ENCODE measurements at places on chromosomes 7 and 10.
A peak's percentile ranks its signal among the peaks of the same experiment; 100 is the strongest.

DNA sequence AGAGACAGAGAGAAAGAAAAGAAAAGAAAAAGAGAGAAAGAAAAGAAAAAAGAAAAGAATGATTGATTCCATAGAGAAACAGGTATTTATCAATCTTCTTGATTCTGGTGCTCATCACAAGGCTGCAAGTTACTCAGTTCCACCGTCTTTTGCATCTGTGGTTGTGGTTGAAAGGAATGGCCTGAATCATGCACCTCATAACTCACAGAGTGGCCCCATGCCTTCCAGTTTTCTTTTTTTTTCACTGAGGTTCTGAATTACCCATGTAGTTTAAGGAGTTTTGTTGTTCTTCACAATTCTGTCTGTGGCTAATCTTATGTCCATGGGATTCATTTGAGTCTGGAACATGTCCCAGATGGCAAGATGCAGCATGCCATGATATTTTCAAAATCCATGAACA is 156.0 kb downstream of the ZNF33B start:
- DNase-seq = no peak

GRCh38 chr7:2158331-2159175 is 74.2 kb downstream of the MAD1L1 start:
- no peak for DNase-seq

- DNase-seq = no peak
Measured at GRCh38 chr10:7333961-7334641, 76.7 kb downstream of the SFMBT2 start.

DNA sequence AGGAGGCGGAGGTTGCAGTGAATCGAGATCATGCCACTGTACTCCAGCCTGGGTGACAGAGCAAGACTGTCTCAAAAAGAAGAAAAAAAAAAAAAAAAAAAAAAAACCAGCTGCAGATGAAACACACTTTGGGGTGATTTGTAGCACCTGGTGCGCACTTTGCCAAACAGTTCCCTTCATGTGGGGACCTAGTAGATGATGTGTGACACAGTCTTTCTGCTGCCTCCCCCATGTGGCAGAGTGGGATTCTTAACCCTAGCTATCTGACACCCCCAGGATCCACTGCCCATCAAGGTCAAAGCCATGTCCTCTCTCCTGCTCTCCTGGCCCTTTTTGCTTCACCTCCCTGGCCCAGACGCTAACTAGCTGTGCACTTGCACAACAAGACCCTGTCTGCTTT is 52.1 kb upstream of the PDZD8 start:
- no peak for DNase-seq

DNA sequence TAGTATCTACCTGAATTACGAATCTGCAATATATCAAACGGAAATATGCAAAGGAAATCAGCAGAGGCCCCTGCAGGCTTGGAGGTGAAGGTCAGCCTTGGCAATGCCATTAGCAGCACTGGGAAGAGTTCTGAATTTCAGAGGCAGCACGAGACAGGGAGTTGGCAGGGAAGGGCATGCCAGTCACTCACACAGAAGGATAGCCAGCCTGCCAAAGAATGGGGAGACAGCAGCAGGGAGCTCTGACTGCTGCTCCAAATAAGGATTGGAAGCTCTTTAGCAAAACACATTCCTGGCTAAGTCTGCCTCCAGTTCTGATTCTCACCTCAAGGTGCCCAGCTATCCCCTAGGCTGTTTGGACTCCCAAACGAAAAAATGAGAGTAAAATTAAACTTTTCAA is 188.0 kb downstream of the PDE1C start:
- DNase-seq = peak; percentile 84

DNA sequence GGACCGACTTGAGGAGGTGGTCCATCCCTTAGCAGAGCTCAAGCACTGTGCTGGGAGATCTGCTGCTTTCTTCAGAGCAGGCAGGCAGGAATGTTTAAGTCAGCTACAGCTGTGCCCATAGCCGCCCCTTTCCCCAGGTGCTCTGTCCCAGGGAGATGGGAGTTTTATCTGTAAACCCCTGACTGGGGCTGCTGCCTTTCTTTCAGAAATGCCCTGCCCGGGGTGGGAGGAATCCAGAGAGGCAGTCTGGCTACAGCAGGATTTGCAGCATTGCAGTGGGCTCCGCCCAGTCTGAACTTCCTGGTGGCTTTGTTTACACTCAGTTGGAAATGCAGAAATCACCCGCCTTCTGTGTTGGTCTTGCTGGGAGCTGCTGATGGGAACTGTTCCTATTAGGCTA is 51.2 kb upstream of the SEMA3A start:
- DNase-seq = no peak

DNA sequence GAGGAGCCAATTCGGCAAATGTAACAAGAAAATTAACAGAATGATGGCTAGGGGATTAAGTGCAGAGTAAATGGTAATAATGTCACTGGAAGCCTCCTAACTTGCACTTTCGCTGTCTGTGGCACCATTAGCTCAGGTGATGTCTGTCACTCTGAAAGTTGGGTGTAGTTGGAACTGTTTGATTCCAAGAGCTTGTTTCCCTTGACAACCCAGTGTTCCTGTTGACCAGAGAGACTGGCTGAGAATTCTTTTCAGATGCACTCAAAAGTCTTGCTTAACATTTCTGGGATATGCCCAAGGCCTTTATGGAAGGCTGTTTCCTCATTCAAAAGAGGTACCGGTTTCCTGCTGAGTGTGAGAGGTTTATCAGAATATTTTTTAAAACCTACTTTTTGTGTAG is 49.6 kb downstream of the PLPP4 start:
- peak; percentile 16 for DNase-seq

GRCh38 chr7:119472408-119473038 is 800.5 kb upstream of the KCND2 start:
- DNase-seq = no peak

DNA sequence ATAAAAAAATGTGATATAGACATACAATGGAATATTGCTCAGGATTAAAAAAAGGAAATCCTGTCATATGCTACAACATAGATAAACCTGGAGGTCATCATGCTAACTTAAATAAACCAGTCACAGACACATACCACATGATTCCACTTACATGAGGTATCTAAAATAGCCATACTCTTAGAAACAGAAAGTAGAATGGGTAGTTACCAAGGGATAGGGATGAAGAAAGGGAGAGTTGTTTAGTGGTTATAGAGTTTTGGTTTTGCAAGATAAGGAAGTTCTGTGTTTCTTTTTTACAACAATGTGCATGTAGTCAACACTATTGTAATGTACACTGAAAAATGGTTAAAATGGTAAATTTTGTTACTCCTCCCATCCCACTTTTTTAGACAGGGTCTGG is 30.5 kb downstream of the BICC1 start:
- DNase-seq = no peak

- DNase-seq = no peak
Measured at GRCh38 chr10:621513-621912, 68.0 kb downstream of the DIP2C start.

DNA sequence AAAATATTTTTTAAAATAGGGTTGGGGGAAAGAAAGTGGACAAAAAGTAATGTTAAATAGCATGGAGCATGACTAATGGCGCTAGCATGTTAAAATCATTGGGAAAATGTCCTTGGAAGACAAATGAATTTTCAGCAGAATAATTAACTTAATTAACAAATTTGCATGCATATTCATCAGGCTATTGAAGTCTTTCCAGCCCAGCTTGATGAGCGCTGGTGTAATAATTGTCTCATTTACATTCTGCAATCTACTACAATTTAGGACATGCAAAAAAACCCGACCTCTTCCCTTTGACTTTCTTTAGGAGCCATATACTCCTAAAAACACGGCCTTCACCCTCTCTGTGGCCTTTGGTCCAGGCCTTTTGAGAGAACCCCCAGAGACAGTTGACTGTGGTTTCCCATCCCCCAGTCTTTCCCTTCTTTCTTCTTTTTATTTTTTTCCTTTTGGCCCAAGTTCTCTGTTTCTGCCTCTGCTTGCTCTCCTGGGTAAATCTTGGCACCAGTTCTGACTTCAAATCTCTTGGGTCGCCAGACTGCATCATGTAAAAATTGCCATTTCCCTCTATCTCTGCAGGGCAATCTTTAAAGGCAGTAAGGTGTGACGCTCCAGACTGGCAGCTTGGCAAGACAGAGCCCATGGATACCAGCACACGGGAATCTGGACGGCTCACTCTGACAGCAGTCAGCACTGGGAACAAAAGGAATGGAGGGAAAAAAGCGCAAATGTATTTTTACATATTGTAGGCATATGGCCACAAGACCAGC is 105.5 kb downstream of the NEUROD6 start:
- no peak for DNase-seq

GRCh38 chr10:84588971-84589370 is 260.6 kb downstream of the CCSER2 start:
- no peak for DNase-seq

GRCh38 chr10:102407425-102408130 is 11.0 kb downstream of the PSD start:
- no peak for DNase-seq

- DNase-seq = no peak
Measured at GRCh38 chr10:37831495-37832333, 25.7 kb downstream of the ZNF248 start.

- no peak for DNase-seq
Measured at GRCh38 chr7:82156893-82157292, 286.7 kb downstream of the CACNA2D1 start.

- no peak for DNase-seq
Measured at GRCh38 chr10:112716076-112716475, 234.0 kb upstream of the TCF7L2 start.

- DNase-seq = no peak
Measured at GRCh38 chr10:84540022-84540616, 211.7 kb downstream of the CCSER2 start.

- no peak for DNase-seq
Measured at GRCh38 chr10:86449926-86450558, 71.5 kb downstream of the WAPL start.

- DNase-seq = peak; percentile 21
Measured at GRCh38 chr7:27714831-27715444, 25.0 kb upstream of the TAX1BP1 start.

DNA sequence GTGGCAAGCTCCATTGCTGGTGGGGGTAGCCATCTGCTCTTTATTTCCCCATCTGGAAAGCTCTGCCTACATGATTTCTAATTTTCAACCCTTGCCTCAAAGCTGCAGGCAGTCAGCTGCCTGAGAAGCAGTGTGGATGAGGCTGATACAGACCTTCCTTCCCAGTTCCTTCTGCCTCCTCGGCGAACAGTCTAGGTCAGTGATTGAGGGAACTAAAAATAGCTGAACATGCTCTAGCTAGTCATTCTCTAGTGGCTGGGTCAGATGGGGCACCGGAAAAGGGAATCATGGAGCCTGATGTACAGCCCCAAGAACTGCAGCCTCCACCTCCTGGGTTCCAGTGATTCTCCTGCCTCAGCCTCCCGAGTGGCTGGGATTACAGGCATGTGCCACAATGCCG is 48.7 kb downstream of the NAMPT start:
- no peak for DNase-seq

DNA sequence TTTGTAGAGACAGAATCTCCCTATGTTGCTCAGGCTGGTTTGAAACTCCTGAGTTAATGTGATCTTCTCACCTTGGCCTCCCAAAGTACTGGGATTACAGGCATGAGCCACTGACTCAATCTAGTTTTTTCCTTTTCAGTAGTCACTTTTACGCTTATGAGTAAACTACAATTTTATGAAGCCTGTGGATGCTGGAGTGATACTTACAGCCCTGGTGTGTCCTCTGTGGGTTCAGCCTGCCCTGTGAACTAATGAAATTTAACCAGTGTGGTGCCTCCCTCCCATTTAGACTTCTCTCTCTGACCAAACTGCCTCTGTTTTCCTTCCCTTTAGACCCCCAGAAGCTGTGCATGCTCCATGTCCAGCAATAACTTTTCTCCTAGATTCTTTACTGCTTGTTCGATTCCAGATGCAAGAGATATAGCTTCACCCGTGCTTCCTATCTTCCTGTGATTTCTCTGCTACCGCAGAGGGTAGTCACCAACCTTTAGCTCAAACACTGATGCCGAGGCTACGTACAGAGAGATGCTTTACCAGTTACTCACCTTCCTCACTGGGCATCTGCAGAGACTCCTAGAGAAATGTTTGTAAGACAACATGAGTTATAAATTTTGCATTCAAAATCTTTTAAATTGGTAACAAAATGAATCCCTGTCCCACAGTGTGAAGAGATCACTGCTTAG is 90.8 kb downstream of the KIAA1217 start:
- DNase-seq = no peak

GRCh38 chr10:72597897-72598296 is 28.0 kb downstream of the MICU1 start:
- DNase-seq = no peak

GRCh38 chr10:37728830-37729229 is 128.6 kb downstream of the ZNF248 start:
- no peak for DNase-seq

DNA sequence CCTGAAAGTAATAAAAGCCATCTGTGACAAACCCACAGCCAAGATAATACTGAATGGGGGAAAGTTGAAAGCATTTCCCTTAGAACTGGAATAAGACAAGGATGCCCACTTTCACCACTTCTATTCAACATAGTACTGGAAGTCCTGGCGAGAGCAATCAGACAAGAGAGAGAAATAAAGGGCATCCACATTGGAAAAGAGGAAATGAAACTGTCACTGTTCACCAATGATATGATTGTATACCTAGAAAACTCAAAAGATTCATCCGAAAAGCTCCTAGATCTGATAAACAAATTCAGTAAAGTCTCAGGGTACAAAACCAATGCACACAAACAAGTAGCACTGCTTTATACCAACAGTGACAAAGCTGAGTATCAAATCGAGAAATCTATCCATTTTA is 581.7 kb upstream of the TEX47 start:
- no peak for DNase-seq

GRCh38 chr10:33497338-33497737 is 162.9 kb upstream of the NRP1 start:
- DNase-seq = no peak

GRCh38 chr10:70956029-70956759 is 67.8 kb upstream of the PCBD1 start:
- no peak for DNase-seq

GRCh38 chr10:22369434-22370072 is 24.3 kb downstream of the SPAG6 start:
- DNase-seq = no peak

- DNase-seq = no peak
Measured at GRCh38 chr7:38833329-38833728, 75.7 kb downstream of the VPS41 start.

DNA sequence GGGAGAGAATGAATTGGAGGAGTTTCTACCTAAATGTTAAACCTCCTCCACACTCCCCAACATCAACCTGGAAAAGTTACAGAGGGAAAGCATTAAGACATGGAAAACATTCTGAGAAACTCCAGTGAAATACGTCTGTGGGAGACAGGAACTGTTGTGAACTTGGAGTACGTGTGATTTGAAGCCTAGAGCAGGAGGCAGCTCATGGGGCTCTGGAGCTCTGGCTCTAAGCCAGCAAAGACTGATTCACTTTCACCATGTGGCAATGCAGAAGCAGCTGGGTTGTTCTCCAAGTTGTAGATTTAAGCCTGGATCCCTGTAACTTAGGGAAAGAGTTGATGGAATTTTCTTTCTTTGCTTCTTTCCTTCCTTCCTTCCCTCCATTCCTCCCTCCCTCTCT is 503.2 kb downstream of the NRG3 start:
- DNase-seq = no peak

DNA sequence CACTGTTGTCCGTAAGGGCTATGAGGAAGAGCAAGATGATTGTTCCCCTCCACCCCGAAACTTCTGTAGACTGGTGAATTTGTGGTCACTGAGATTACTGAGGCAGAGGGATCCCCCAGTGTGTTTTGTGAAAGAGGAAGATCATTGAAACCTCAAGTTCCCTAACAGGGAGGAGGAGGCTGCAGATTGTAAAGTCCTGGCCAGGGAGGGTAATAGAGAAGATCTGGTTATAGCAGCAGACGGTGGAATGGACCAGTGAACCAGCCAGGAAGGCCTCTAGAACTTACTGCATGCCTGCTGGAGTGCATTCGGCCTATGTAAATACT is 31.1 kb downstream of the LMTK2 start:
- DNase-seq = peak; percentile 62

- peak; percentile 60 for DNase-seq
Measured at GRCh38 chr10:80526742-80527141, 11.0 kb upstream of the SH2D4B start.

Measured in globus pallidus (tissue), 1 donor.